ENCODE measurements at places on chromosomes 1 and 21.

GRCh38 chr1:17047924-17048323, 5.9 kb downstream of the SDHB start:
- DNase-seq: no peak

DNA sequence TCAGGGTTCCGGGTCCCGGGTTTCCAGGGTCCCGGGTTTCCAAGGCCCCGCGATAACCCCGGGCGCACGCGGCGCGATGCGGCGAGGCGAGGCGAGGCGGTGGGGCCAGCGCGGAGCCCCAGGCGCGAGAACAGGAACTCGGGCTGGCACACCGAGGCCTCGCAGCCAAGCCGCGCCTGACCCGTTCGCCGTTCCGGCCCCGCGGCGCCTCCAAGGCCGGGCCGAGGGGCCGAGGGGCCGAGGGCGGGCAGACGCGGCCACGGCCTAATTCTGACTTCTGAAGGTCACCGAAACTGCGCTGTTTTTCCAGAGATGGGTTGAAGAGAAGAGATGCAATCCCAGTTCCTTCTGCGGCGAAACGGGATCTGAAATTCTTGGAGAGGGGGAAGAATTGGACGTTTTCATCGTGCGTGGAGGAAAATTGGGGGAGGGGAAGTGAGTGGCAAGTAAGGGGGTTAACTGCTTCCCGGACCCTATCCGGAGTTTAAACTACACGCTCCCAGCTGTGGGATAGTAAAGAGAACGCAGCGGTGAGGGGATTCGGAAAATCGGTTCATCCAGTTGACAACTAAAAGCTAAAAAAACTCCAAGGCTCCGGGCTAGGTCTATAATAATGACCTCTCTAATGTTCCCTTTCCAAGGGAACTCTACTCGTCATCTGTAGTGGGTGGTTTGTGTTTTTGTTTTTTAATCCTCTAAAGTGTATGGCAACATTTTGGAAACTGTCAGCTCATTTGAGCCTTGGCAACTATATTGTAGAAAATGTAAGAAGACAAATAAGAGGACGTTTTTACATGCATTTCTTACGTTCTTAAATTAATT, 8.2 kb downstream of the TBX15 start:
- no peak for DNase-seq

GRCh38 chr1:162916407-162916806, 55.4 kb upstream of the CCDC190 start:
- DNase-seq: no peak

DNA sequence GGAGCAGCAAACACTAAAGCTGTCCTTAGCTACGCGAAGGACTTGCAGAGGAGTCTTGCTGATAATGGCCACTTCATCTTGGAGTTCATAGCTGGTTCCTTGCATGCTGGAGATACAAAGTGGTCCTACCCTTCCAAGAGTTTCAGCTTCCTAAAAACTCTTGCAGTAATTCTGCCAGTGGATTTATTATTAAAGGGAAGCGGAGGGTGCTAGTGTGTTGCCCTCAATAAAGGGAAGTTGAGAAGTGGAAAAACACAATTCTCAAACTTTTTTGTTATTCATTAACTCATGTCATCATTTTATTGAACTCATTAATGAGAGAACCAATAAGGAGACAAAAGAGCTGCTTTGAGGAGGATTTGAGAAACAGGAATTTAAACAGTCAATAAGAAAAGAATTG, 6.5 kb upstream of the HAPLN2 start:
- DNase-seq: no peak

- DNase-seq: no peak
These were observed 75.7 kb downstream of the ZC3H11B start for GRCh38 chr1:219537223-219537631.

DNA sequence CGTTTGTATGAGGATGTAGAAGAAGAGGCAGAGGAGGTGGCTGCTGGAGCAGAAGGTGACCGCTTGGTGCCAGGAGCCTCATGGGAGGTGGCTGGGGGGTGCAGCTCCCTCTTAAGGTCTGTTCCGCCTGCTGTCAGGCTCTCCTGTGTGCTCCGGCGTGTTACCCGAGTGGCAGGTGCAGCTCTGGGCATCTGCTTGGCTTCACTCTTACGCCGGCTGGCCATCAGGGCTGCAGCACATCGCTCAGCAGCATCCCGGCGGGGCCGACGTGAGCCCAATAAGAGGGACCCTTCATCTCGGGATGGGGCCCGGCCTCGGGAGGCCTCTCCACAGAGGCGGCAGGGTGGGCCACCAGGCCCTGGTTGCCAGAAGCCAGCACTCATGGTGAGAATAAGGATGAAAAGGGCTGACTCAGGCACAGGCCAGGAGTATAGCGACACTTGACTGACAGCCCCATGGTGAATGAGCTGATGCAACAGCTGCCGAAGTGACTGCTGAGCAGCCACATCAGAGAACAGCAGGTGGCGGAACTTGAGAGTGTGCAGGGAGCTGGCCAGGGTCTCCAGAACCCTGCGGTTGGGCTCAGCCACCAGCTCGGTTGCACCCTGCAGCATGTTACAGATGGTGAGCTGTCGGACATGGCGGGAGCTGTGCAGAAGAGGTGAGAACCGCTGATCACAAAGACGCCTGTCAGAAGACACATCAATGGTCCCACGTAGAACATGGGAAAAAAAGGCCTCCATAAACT, 17.5 kb downstream of the LRRC41 start:
- no peak for DNase-seq

Data from stimulated activated CD8-positive, alpha-beta memory T cell treated with anti-CD3 and anti-CD28 coated beads, Interleukin-7, amount 100 ng/mL, for 24 hours (primary cell).